HepG2 (cell line): ENCODE measurements at places on chromosomes 1 and 21. TPM values are rescaled to one million over a fixed set of nuclear protein-coding genes. Genes with fewer than 3 reads are reported as not detected.

GRCh38 chr1:33348194-33348593, 27.3 kb upstream of the A3GALT2 start:
- H3K27me3 ChIP-seq = no peaks in the 10 kb centered on the region; the same call in 2 of the 3 replicates
- peaks cover 18% of the 10 kb centered on the region; the same call in 2 of the 3 replicates for H3K36me3 ChIP-seq
- DNase-seq = no peak
- H3K27ac ChIP-seq = peak overlapping the region; percentile 92
- peak overlapping the region; percentile 94 for H3K4me3 ChIP-seq

Gene SELL
- total RNA-seq = 0.13 and 0.32 TPM in 2 replicates

- H3K27me3 ChIP-seq = no peaks in the 10 kb centered on the region
- no peak within 1 kb of the TSS for H3K4me3 ChIP-seq
- no peak within 1 kb of the TSS for H3K27ac ChIP-seq
- no peaks in the 10 kb centered on the region for H3K36me3 ChIP-seq
Measured at GRCh38 chr1:241957692-241958494, at the start of gene BECN2. Gene BECN2, plus strand, starts transcription at chr1:241957767. Its CDS starts 0 bp downstream, at chr1:241957767.

DNA sequence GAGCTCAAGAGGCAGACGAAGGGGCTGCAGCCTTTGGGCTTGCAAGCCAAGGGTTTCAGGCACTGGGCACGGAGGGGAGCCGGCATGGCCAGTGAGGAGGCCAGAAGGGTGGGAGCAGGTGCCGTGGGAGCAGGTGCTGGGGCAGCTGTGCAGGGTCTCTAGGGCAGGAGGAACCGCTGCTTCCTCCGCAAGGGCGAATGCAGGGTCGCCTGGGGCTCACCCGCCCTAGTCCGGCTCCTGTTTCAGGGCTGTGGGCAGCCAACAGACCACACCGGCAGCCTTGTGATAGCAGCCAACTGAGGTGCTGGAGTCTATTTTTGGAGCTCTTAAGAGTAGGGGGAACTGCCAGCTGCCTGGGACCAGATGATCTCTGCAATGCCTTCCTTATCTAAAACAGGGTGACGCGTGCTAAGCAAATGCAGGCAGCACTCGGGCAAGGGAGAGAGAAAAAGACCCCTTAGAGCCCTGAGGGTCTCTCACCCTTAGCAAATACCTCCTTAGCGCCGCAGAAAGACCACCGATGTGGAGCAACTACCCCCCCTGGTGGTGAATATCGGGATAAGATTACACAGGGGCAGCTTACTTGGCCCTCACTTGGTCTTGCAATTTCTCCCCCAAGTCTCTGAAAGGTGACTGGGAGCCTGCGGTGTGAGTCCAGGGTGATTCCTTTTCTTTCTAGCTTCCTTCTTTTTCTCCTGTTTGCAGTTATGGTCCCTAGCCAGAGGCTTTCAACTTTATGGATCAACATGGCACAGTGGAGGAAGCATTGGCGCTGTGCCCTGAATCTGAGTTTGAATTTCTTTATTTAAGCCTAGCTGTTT, 20.7 kb upstream of the MAPKAPK2 start:
- peaks cover 29% of the 10 kb centered on the region for H3K27me3 ChIP-seq
- peak; percentile 43 for DNase-seq
- no peak overlapping the region for H3K27ac ChIP-seq
- no peak overlapping the region for H3K4me3 ChIP-seq
- peaks cover 7% of the 10 kb centered on the region for H3K4me1 ChIP-seq

Gene MAD2L2
- 37.6 and 53.8 TPM in 2 replicates for total RNA-seq

GRCh38 chr1:29120947-29121485, 2.7 kb downstream of the TMEM200B start:
- no peak for DNase-seq
- H3K36me3 ChIP-seq = peaks cover 6% of the 10 kb centered on the region
- H3K27ac ChIP-seq = no peak overlapping the region

DNA sequence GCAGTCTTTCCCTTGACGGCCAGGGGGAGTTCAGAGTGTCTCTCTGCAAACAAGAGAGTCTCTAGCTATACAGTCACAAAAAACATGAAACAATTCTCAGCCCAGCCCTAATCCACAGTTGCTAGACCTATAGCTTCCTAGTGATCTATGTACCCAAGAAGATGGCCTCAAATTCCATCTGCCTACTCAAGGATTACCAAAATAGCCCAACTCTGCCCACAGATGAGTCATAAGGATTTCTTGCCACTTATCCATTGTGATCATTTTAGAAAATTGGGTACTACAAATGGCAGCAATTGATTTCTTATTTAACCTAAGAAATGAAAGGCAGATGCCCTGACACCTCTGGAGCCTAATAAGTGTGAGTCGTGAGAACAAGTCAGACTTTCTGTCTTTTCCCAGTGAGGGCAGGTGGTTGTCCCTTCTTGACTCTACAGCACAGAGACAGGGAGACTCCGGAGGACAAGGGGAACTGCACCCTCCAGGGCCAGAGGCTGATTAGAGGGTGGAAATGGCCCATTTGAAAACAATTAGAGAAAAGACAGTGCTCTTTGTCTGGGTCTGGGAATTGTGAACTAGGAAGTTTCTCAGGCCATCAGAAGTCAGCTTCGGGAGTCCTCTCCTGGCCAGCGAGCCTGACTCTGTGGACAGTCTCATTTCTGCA, 65.4 kb downstream of the ABCA4 start:
- no peaks in the 10 kb centered on the region for H3K27me3 ChIP-seq
- H3K4me1 ChIP-seq = peaks cover 49% of the 10 kb centered on the region
- no peaks in the 10 kb centered on the region for H3K36me3 ChIP-seq
- DNase-seq = no peak

DNA sequence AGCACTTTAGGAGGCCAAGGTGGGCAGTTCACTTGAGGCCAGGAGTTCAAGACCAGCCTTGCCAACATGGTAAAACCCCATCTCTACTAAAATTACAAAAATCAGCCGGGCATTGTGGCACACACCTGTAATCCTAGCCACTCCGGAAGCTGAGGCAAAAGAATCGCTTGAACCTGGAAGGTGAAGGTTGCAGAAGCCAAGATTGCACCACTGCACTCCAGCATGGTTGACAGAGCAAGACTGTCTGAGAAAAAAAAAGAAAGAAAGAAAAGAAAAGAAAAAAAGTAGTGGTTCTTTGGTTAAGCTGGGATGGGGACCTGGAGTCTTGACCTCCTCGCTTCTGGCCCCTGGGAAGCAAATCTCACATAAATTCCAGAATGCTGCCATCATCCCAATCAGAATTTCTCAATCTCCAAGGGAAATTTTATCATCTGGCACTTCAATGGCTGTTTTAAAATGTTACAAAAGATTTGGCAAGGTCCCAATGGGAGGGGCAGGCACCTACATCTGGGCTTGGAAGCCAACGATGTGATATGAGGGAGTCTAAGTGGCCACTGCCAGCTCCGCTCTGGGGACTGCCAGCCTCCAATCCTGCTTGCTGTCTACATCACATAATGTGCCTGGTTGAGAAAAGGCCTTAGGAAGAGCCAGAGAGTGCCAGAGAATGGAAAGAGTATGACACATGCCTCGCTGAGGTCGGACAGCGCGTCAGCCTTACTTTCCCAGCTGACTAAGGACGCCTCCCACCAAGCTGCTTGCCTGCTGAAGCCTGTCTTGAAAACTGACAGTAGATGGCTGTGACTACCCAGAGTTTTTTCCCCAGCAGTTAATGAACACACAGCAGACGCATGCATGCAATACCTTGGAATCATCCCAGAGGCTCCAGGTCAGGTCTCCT, 42.1 kb upstream of the SRP9 start:
- peak; percentile 72 for DNase-seq
- H3K27me3 ChIP-seq = peaks cover 5% of the 10 kb centered on the region; the same call in 1 of the 3 replicates
- H3K4me3 ChIP-seq = peak overlapping the region; percentile 35; the same call in 1 of the 2 replicates
- no peak overlapping the region for H3K27ac ChIP-seq
- H3K4me1 ChIP-seq = peaks cover 67% of the 10 kb centered on the region
- H3K36me3 ChIP-seq = no peaks in the 10 kb centered on the region

DNA sequence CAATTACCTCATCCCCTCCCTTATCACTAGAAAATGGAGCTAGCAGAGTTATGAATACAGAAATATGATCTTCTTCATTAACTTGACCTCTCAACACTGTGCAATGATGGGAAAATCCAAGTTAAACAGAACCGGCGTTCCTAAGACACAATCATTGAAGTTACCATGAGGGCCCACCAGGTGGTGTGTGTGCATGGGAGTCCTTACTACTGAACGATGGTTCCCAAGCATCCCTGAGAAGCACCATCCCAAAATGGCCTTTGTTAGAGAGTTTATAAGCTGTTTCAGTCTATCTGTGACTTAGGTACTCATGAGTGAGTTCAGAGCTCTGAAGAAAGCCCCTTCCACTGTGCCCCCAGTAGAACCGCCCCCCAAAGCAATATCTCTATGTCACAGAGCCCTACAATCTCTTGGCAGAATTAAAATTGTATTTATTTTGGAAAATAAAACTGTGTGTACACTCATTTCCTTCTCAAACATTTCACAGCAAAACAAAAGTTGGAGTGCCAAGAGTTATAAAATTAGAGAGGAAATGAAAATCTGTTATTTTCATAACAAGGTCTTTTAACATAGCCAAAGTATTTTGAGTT, 56.8 kb downstream of the PLD5 start:
- peak; percentile 29 for DNase-seq
- H3K36me3 ChIP-seq = no peaks in the 10 kb centered on the region
- no peaks in the 10 kb centered on the region for H3K4me1 ChIP-seq

DNA sequence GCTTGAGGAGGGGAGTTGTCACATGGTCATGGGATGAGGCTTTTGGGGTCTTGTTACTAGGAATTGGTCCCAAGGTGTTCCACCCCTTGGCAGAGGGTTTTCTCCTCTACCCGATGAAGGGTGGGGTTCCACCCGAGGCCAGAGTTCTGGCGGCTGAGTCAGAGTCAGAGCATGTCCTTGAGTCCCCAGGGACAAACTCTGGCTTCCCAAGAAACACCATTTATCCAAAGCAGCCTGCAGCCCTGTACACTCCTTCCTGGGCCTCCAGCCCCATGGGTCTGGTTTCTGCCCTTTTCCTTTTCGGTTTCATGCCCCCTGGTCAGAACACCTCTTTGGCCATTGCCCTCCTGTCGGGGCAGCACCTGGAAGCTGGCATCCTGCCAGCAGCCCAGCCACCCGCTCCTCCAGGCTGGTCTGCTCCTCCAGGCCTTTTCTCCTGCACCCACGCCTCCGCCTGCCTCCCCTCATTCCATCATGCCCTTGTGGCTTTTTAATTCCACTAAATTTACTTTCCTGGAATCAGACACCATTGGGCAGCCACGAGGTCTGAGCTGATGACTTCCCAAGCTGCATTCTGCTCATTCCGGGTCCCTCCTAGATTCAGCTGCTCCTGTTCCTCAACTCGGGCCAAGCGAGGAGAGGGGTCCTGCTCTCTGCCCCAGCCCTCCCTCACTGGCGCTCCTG, 301.7 kb upstream of the VAMP3 start:
- no peak overlapping the region for H3K4me3 ChIP-seq
- no peaks in the 10 kb centered on the region for H3K4me1 ChIP-seq
- H3K27ac ChIP-seq = no peak overlapping the region
- no peak for DNase-seq

- peaks cover 34% of the 10 kb centered on the region for H3K4me1 ChIP-seq
- peak overlapping the region; percentile 97 for H3K27ac ChIP-seq
- peak; percentile 45 for DNase-seq
- peaks cover 4% of the 10 kb centered on the region; the same call in 1 of the 3 replicates for H3K27me3 ChIP-seq
- H3K4me3 ChIP-seq = peak overlapping the region; percentile 96
Measured at GRCh38 chr1:52403566-52404115, 582 bp downstream of the ORC1 start.

- no peak for DNase-seq
- H3K4me1 ChIP-seq = no peaks in the 10 kb centered on the region
- H3K4me3 ChIP-seq = no peak overlapping the region
- H3K36me3 ChIP-seq = no peaks in the 10 kb centered on the region
- no peaks in the 10 kb centered on the region for H3K27me3 ChIP-seq
Measured at GRCh38 chr1:210730023-210730422, 401.3 kb downstream of the HHAT start.

- H3K27me3 ChIP-seq = no peaks in the 10 kb centered on the region
- no peak for DNase-seq
- H3K4me3 ChIP-seq = no peak overlapping the region
- no peaks in the 10 kb centered on the region for H3K4me1 ChIP-seq
- no peaks in the 10 kb centered on the region for H3K36me3 ChIP-seq
- H3K27ac ChIP-seq = no peak overlapping the region
Measured at GRCh38 chr1:98299861-98300260, 361.7 kb upstream of the SNX7 start.
